ENCODE measurements at places on chromosomes 5 and 9. TPM values are rescaled to one million over a fixed set of nuclear protein-coding genes. Genes with fewer than 3 reads are reported as not detected.
A peak's percentile ranks its signal among the peaks of the same experiment; 100 is the strongest.

Gene CD14
- total RNA-seq = 1.8 TPM

Gene RNF44
- 231 TPM for total RNA-seq

Gene LHX6
- total RNA-seq = not detected

DNA sequence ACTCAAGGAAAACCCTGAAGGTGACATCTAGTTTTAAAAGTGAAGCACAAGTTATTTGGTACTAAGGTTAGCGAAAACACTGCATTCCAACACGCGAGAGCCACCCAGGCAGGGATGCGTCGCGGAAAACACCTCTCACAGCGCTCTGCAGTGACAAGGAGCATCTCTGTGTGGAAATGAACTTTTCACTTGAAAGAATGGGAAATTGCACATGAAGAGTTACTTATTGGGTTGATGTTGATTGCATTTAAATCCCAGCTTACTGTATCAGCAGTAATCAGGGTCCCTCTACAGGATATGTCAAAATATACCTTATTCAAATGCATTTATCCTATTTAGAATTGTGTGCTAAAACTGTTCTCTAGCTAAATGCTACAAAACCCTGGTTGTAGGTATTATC is 144.4 kb downstream of the BNC2 start:
- no peak overlapping the region for H3K27ac ChIP-seq
- DNase-seq = no peak
- H3K4me3 ChIP-seq = no peak overlapping the region

DNA sequence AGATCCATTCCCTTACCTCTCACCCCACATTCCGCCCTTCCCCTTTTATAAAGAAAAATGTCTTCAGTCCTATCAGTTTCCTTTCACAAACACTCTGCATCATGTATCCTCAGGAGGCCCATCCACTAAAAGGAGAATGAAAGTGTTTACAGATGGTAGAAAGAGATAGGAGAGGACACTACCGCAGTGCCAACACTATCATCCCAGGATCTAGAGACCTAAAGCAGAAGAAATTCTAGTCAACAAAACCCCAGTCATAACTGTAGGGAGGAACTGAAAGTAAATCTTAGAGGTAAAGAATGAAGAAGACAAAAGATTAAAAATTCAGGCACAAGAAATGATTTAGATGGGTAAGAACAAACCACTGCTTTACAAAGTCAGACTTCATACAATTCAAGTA is 114.1 kb downstream of the MLLT3 start:
- peak; percentile 7 for DNase-seq
- H3K27me3 ChIP-seq = no peaks in the 10 kb centered on the region
- no peaks in the 10 kb centered on the region for H3K36me3 ChIP-seq
- H3K27ac ChIP-seq = no peak overlapping the region
- H3K4me3 ChIP-seq = no peak overlapping the region

DNA sequence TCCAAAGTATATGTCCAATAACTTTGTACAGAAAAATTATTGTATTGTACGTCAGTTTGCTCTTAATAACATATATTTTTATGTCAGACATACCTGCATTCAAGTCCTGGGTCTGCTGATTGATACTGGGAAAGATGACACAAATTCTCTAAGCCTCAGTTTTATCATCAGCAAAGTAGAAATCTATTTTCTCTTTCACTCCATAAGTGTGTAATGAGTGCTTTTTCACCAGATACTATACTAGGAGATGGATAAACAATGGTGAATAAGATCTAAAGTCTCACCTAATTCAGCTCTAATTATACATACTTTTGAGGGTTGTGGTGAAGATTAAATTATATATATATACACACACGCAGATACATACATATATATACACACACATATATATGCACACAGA is 12.3 kb downstream of the PPP2R2B start:
- H3K27ac ChIP-seq = no peak overlapping the region
- H3K27me3 ChIP-seq = no peaks in the 10 kb centered on the region
- no peak for DNase-seq

- H3K4me1 ChIP-seq = no peaks in the 10 kb centered on the region
- H3K27me3 ChIP-seq = no peaks in the 10 kb centered on the region
- H3K36me3 ChIP-seq = no peaks in the 10 kb centered on the region
- DNase-seq = no peak
Observed at GRCh38 chr9:107782381-107782780, 292.8 kb upstream of the KLF4 start.

DNA sequence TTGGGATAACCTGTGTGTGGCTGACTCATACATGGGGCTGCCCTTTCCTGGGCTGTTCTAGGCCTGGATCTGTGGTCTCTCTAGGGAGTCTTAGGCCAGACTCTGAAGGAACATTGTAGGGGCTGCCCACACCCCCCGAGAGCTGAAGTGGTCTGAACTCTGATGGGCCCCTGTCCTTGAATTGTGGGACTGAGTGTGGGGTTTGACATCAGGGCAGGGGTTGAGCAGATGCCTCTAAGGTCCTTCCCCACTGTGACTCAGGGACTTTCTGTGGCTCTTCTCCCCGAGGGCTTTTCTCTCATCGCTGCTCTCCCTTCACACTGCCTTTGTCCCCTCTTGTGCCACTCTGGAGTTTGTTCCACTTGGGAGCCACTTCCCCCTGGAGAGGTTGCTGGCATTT is 215.0 kb downstream of the MELK start:
- DNase-seq = no peak
- H3K27me3 ChIP-seq = no peaks in the 10 kb centered on the region
- no peaks in the 10 kb centered on the region for H3K36me3 ChIP-seq
- H3K4me3 ChIP-seq = no peak overlapping the region
- H3K4me1 ChIP-seq = no peaks in the 10 kb centered on the region

DNA sequence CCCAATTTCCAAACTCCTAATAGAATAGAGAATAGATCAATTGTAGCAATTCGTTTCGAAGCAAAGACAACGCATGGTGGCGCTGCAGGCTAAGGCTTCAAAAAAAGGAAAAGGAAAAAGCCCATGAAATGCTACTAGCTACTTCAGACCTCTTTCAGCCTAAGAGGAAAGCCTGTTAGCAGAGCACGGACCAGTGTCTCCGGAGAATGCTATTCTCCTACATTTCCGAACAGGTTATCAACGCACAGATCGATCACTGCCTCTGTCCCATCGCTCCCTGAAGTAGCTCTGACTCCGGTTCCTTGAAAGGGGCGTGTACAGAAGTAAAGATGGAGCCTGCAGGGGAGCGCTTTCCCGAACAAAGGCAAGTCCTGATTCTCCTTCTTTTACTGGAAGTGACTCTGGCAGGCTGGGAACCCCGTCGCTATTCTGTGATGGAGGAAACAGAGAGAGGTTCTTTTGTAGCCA is at the start of gene PCDHB15:
Gene PCDHB15, plus strand, starts transcription at position 146 of the 468 bp plus-strand sequence. Its CDS starts 184 bp downstream, at position 330.
- no peak within 1 kb of the TSS for H3K4me3 ChIP-seq
- H3K27me3 ChIP-seq = peaks cover 5% of the 10 kb centered on the region
- H3K36me3 ChIP-seq = no peaks in the 10 kb centered on the region
- H3K27ac ChIP-seq = no peak within 1 kb of the TSS
- no peak for DNase-seq
- H3K4me1 ChIP-seq = no peaks in the 10 kb centered on the region

DNA sequence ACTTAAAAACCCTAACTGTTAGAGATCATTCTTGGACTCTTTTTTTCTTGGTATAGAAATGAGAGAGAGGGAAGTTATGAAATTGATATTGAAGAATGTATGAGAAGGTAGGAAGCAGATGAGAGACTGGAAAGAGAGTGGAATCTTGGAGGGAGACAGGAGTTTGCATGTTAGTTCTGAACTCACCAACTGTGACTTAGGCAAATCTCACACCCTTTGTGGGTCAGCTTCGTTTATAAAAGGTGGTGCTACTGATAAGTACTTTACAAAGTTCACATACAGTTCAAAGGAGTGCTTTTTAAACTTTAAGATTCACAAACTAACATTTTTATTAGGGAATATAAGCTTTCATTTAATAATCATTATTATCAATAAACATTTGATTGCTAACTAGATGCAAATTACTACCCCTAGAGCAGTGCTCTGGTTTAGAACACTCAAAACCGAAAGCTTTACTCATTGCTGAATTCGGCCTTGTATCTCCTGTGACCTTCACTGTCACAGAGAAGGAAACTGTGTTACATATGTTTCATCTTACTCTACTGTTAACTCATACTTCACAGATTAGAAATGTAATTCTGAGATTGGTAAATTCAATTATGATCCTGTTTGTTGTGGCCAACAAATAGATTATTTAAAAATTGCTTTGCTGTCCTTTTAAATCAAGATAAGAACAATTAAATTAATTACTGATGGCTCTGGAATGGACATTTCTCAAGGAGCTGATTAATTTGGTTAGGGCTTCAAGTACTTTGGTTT is 143.2 kb downstream of the RMI1 start:
- no peak overlapping the region for H3K4me3 ChIP-seq
- H3K36me3 ChIP-seq = no peaks in the 10 kb centered on the region
- H3K27ac ChIP-seq = no peak overlapping the region
- no peaks in the 10 kb centered on the region for H3K4me1 ChIP-seq
- no peak for DNase-seq
